ENCODE measurements at places on chromosomes 2 and 18.

GRCh38 chr2:1591978-1592907 is 152.1 kb downstream of the PXDN start:
- DNase-seq, result peak; percentile 51

- no peak for DNase-seq
These were observed 32.6 kb upstream of the CHMP1B start for GRCh38 chr18:11818486-11819203.

GRCh38 chr2:101223814-101224231 is 28.9 kb upstream of the CNOT11 start:
- no peak for DNase-seq

- no peak for DNase-seq
These were observed 26.4 kb downstream of the ALK start for GRCh38 chr2:29894822-29895614.

DNA sequence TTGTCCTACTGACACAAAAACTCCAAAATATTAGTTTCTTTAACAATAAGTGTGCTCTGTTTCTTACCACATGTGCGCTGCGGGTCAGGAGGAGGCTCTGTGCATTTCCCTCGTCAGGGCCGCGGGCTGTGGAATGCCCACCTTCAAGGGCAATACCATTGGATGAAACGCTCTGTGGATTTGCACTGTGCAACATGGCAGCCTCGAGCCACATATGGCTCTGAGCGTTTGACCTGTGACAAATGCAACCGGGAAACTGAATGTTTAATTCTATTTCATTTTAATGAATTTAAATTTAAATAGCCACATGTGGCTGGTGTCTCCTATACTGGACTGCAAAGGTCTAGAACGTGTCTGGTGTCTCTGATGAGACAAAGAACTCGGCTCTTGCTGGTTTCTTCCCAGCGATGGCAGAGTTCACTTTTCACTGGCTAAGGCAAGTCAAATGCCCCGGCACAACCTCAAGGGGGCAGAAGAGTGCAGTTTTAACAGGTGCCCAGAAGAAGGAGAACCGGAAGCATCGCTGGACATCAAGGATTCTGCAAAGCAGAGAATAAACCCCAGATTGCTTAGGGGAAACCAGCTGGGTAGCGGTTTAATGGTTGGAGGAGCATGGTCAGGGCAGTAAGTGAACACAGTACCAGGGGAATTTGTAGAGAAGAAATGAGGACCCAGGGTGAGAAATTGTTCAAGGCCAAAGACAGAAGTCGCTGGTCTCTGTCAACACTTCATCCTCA is 37.0 kb upstream of the TMEM18 start:
- DNase-seq, result peak; percentile 17

- no peak for DNase-seq
These were observed 2.1 kb upstream of the PCBP1 start for GRCh38 chr2:70084973-70085710.

DNA sequence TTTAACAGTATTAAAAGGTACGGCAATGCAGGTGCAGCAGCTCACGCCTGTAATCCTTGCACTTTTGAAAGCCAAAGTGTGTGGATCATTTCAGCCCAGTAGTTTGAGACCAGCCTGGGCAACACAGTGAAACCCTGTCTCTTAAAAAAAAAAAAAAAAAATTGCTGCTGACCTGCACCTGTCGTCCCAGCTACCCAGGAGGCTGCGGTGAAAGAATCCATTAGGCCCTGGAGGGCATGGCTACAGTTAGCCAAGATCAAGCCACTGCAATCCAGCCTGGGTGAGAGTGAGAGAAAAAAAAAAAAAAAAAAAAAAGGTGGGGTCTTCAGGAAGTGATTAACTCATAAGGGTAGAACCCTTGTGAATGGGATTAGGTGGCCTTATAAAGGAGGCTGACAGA is 12.8 kb downstream of the CUL3 start:
- DNase-seq, result no peak

GRCh38 chr2:73993376-73993775 is 8.7 kb downstream of the TET3 start:
- DNase-seq, result no peak

DNA sequence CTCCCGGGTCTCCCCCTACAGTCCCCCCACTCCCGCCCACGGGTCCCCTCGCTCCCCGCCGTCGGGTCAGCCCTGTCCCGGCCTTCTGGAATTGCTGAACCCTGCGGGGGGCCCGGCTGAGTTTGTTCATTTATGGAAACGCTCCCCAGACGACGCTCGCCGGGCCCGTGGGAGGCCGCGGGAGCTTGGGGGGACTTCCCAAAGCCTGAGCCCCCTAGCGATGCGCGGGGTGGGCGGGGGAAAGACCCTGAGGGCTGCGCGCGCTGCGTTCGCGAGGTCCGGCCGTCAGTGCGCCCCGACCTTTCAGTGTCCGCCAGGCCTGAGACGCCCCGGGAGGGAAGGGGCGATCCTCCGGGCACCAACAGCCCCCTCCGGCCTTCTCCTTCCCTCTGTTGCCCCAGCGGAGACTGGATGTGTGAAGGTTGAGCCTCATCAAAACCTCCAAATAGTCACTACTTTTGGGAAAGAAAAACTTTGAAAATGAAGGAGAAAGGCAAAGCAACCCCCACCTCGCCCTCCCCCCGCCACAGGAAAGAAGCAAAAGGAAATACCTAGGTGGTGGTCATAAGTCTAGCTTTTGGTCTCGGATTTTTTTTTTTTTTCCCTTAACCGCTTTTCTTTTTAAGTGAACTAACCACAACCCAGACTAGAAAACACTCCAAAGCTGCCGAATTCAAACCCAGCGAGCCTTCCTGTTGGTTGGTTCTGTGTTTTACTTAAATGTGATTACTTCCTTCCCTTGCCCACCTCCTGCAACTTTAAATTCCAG is 509 bp upstream of the CYS1 start:
- no peak for DNase-seq

DNA sequence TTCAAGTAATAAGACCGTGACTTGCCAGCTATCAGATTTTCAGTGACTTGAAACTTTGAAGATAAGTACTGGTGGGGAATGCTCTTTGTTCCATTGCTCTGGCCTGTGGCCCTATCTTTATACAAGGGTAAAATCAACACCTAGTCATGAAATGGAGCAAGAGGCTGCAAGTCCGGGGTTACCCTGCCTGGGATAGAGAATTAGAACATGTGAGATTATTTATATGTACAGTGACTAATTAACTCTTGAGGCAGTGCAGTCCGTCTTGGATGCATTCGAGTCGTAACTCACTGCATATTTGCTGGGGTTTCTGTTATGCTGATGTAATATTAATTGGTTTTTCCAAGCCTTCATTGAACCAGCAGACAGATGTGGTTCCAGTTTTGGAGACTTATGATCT is 105.8 kb upstream of the LYPD6 start:
- no peak for DNase-seq

GRCh38 chr2:157327200-157327599 is 1.6 kb upstream of the ERMN start:
- no peak for DNase-seq

DNA sequence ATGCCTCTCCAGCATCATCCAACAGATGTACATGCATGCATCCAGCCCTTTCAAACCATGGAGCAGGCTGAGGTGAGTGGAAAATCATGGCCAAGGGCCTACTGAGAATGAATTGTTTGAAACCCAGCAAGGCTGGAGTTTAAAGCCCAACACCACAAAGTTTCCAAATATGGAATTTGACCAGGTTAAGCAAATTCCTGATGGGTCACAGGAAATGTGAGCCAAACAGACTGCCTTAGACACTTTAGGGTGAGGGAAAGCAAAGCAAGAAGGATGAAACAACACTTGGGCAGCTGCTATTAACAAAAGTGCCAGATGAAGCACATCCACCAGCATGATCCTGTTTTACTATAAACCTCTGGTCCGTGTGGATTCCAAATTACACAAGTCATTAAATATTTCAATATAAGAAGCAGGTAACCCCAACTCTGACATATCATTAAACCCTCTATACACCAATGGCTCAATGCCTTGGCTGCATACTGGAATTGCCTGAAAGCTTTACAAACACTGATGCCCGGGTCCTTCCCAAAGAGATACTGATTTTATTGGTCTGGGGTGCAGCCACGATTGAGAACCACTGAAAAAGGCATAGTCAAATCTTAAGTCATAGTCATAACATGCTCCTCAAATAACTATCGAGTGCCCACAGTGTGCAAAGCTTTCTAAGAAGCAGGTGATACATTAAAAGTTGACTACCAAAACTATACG is 9.1 kb downstream of the KLF7 start:
- DNase-seq, result no peak

GRCh38 chr2:201931475-201931874 is 102.2 kb upstream of the FZD7 start:
- DNase-seq, result no peak

- no peak for DNase-seq
These were observed 64.0 kb upstream of the MCFD2 start for GRCh38 chr2:46979571-46979979.

GRCh38 chr2:143482316-143482715 is 353.1 kb downstream of the ARHGAP15 start:
- DNase-seq, result peak; percentile 19

DNA sequence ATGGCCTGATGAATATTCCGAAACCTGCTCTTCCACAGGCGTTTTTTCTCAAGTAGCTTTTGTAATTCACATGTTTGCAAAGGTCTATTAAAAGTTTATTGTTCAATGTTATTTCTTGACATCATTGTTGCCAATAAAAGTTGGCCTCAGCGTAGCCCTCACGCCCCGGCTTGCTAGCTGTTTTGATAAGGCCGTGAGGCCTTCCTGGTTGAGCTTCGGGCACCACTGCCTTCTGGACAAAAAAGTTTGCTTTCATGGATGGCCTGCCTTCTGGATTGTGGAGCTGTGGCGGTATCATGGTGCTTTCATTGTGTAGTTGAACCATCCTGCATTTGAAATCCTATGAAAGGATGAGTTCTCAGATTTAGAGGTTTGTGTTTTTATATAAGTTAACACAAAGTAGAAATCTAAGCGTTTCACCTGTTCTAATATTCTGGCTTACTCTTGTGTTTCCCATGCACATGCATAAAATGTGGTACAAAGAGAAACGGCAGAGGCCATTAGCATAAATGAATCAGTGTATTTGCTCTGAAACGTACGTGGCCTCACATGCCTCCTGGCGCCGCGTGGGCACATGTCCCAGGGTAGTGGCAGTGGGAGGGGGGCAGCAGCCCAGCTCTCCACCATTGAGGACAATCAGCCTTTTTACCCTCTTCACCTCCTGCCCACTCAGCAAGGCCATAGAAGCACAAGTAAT is 134.5 kb downstream of the NCK2 start:
- DNase-seq, result no peak
